ENCODE measurements at places on chromosomes 7 and 10. TPM values are rescaled to one million over a fixed set of nuclear protein-coding genes. Genes with fewer than 3 reads are reported as not detected.

DNA sequence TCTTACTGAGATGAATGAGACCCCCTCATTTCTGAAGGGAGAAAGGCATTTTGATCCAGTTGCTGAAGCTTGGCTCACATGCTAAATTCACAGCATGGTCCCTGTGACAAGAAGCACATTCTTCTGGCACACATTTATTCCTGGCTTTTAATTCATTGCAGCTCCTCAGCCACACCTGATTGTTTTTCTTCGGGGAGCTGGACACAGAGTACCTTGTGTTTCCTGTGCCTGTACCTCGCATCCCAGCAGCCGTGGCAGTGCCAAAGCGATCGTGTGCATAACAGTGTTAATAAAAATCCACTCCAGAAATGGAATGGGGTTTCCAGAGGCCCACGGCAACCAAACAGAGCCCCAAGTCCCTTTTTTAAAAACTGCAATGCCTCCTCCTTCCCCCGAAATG lies 615.3 kb upstream of the MGMT start:
- DNase-seq: no peak

GRCh38 chr10:104735036-104735756 lies 94.1 kb downstream of the SORCS3 start:
- peak; percentile 59 for DNase-seq

GRCh38 chr7:30804078-30804661 lies 33.0 kb downstream of the MINDY4 start:
- DNase-seq: no peak

DNA sequence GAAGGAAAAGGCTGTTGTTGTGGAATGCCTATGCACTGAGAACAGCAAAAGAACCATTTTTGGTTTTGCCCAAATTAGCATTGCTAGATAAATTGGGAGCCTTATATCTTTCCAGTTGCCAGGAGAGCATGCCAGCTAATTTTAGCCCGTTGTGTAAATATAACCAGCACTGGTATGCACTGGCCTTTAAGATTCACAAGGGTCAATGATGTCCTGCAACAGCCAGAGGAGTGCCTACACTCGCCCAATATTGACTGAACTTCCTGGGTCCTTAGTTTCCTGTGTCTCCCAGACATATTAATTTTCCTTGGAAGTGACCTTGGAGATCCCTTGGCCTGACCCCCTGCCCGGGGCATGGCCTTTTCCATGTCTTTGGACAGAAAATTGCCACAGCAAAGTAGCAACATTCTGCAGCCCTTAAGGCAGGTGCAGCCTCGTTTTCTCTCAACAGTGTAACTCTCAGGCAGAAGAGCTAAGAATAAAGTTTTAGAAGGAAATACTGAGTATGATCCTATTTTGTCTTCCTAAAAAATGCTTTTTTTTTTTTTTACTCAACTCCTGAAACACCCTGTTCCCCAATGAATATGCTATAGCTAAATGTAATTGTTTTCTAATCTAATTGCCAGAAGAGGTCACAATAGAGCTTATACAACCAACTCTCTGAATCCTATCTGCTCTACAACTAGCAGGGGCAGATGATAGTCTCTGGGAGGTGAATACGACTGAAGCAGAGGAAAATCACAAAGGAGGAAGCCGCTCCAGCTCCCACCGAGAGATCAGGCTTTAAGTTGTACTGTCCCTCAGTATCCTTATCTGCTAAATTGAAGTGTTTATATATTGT lies 131.9 kb upstream of the PCGF5 start:
- DNase-seq: peak; percentile 23

- DNase-seq: no peak
These were observed 171.9 kb downstream of the GRID1 start for GRCh38 chr10:86194684-86195083.

- DNase-seq: no peak
These were observed 30.1 kb downstream of the KCND2 start for GRCh38 chr7:120303105-120303504.

GRCh38 chr7:39187130-39187529 lies 209.4 kb downstream of the POU6F2 start:
- peak; percentile 15 for DNase-seq

GRCh38 chr10:124318811-124319210 lies 99.9 kb downstream of the OAT start:
- no peak for DNase-seq

GRCh38 chr10:79046326-79046725 lies 22.4 kb upstream of the ZMIZ1 start:
- no peak for DNase-seq

- no peak for DNase-seq
These were observed 737 bp downstream of the CABCOCO1 start for GRCh38 chr10:61663466-61663865.

GRCh38 chr7:44394112-44394447 lies 68.7 kb upstream of the CAMK2B start:
- DNase-seq: no peak

GRCh38 chr7:144731661-144732351 lies 104.0 kb downstream of the TPK1 start:
- DNase-seq: no peak

DNA sequence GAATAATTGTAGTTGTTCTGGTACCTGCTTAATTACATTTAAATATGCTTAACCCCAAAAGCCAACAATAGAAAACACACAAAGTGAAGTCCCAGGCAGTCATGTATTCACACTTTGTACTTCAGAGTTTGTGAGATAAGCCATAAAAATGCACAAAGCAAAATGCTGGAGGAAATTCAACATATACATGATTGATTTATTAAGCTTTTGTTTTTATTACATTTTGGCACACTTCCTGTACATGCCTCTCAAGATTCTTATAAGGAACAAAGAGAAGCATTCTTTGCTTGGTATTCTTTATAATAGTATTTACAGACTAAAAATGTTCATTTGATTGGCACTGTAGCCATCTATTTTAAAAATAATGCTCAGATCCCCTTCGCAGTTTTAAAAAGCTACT lies 107.7 kb upstream of the ANK3 start:
- no peak for DNase-seq

- no peak for DNase-seq
These were observed 13.7 kb downstream of the NRAP start for GRCh38 chr10:113650172-113650571.

DNA sequence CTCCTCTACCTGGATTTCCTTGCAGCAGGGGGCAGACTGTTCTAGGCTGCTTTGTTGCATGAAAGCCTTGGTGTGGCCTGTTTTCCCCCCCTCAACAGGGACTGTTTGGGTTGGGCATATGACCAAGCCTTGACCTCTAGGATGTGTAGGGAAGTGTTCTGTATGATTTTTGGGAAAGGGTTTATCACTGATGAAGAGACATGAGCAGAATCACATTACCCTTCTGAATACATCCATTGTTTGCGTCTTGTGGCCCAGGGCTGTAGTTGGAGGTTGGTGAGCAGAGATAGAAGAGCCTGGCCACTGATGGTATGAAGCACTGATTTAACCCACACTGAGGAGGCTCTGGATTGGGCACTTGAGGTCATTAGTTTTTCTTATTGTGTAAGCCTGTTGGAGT lies 26.6 kb downstream of the ZNF12 start:
- no peak for DNase-seq

GRCh38 chr7:110808361-110808760 lies 282.6 kb upstream of the LRRN3 start:
- DNase-seq: no peak

CDK13 gene
- 88.4 TPM for total RNA-seq

GIMAP4 gene
- total RNA-seq: not detected

CYP17A1 gene
- not detected for total RNA-seq

CAV1 gene
- 16.0 TPM for total RNA-seq

ZNF273 gene
- 33.4 TPM for total RNA-seq

Measured in GM23338 (cell line).